Umbilical cord (tissue), 2 donors: ENCODE measurements at places on chromosomes 12 and 14.
A peak's percentile ranks its signal among the peaks of the same experiment; 100 is the strongest.

DNA sequence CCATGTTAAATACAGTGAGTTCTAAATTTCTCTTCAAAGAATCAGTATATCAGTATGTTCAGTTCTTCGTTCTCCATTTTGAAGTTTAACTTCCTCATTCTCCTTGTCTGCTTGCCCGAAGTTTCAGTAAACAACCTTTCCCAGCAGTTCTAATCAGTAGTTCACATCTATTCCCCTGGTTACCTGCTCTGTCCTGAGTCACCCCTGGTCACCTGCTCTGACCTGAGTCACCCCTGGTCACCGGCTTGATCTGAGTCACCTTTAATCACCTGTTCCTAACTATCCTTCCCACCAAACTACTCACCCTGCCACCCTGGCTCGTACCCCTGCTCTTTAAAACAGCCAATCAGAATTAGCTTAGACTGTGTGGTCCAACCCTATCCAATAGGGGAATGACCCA lies 9.4 kb upstream of the OR10G3 start:
- DNase-seq, result no peak

DNA sequence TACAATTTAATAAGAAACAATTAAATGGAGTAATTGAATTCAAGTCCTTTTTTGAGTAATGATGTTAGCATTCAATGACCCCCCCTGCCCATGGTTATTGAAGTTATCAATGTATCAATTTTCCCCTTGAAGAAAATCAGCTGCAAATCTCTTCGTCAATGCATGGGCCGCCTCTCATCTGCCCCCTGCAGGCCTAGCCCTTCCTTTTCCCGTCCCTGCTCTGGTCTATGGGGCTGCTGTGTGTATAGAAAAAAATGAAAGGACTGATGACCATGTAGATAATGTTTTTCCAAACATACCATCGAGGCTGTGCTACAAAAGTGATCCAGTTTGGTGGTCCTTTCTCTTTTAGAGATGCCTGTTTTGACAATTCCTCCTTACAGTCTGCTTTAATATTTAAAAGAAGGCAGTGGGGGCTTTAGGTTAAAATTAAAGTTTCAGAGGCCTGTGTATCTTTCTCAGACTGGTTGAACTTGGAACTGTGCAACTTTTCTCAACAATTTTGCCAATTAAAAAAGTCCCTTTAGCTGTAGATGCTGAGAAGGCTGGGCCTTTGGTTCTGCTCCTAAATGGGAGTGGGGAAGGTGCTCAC lies 98.4 kb downstream of the APAF1 start:
- DNase-seq, result no peak

DNA sequence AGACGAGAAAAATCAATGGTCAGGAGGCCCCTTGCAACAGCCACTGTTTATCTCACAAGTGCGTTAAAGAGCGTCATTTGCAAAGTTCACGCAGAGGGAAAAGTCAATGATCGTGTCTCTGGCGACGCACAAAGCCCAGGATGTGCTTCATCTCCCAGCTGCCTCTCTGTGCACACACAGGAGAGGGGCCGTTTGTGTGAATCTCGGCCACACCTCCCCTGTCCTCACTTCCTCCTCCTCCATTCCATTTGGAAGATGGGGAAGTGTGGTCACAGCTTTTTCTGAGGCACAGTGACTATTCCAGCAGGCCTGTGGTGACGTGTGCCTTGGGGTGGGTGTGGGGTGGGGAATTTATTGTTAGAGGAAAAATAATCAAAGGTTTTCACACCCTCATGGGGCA lies 90.4 kb downstream of the RBM19 start:
- DNase-seq, result no peak

GRCh38 chr14:40336846-40337245 lies 904.6 kb upstream of the FBXO33 start:
- no peak for DNase-seq

GRCh38 chr14:89476354-89476896 lies 59.4 kb upstream of the FOXN3 start:
- DNase-seq, result no peak

GRCh38 chr12:8692573-8692972 lies 5.2 kb upstream of the RIMKLB start:
- peak; percentile 98 for DNase-seq
